Stimulated activated naive CD4-positive, alpha-beta T cell treated with Interleukin-2 at 50 U/mL for 16 hours (primary cell): ENCODE measurements at places on chromosomes 6 and 20.
A peak's percentile ranks its signal among the peaks of the same experiment; 100 is the strongest.

DNA sequence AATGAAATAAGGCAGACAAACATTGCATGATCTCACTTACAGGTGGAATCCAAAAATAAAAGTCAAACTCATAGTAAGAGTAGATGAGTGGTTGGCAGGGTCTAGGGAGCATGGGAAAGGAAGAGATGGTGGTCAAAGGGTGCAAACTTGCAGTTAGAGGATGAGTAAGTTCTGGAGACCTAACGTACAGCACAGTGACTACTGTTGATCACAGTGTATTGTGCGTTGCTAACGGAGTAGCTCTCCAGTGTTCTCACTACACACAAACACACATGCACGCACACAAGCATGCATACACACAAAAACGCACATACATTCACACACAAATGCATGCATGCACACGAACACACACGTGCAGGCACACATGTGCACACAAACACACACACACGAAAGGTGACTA, 54.9 kb downstream of the LY86 start:
- no peak for DNase-seq

DNA sequence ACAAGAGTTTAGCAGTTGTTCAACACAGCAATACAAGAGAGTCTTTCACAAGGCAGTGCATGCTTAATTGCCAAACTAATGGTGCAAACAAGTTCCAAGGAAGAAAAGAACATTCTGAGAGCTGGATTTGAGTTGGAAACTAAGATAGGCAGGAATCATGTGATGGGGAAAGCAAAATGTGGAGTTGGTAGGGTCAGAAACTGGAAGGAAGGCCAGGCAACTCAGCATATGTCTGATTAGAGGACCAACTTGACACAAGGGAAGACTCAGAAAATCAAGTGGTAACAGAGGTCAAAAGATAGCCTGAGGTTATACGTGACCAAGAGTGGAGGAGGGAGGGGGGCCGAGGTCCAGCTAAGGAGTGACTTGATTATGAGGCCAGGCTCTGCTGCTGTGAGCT, 117.3 kb downstream of the SMLR1 start:
- no peak for DNase-seq

- DNase-seq = no peak
Measured at GRCh38 chr6:10580570-10580969, 59.4 kb downstream of the GCNT2 start.

- DNase-seq = no peak
Measured at GRCh38 chr6:44062771-44063560, 64.3 kb downstream of the MRPL14 start.

DNA sequence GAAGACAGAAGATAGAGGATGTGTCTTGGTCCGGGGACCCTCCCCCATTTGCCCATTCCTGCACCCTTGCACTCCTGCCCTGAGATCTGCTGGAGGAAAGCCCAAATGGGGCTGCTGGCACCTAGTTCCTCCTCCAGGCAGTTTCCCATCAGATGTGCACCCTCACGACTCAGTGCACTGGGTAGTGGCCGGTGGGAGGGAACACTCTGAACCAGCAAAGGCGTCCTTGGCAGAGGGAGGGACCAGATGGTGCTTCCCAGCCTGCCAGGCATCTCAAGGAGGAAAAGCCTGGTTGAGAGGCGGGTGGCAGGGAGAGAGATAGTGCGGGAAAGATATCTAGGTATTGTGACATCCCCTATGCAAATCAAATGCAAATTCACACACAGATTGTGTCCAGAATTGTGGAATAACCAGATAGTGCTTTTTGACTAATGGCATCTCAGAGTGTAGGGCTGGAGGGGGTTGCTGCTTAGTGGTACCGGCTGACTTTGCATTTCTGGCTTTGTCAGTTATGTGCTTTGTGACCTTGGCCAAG, 19.5 kb downstream of the TMEM151B start:
- no peak for DNase-seq

DNA sequence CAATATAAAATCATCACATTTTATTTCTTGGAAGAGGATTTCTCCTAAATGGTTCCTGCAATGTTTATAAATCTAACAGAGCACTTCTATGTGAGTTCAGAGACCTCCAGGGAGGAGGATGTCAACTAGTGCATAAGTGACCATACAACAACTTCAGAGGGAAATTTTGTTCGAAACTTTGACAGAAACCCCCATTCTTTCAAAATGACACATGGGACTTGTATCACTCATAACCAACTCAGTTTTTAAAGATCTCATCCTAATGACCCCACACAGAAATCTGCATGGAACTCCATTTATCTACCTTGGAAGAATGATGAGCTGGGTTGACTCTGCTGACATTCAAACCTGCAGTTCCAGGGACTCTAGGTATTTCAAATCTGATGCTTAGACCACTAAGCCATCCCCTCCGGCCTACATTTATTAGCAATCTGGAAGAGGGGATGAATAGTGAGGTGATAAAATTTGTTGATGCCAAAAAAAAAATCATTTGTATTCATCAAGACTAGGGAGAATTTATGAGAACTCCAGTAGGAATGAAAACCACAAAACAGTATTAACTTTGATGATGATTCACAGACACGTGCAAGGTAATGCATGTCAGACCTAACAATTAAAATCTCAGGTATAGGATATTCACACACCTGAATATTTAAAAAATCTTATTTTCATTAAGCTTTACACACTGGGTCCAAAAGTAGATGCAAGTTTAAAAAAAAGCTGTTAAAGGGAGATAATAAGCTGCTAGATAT, 153.0 kb downstream of the REV3L start:
- DNase-seq = no peak

DNA sequence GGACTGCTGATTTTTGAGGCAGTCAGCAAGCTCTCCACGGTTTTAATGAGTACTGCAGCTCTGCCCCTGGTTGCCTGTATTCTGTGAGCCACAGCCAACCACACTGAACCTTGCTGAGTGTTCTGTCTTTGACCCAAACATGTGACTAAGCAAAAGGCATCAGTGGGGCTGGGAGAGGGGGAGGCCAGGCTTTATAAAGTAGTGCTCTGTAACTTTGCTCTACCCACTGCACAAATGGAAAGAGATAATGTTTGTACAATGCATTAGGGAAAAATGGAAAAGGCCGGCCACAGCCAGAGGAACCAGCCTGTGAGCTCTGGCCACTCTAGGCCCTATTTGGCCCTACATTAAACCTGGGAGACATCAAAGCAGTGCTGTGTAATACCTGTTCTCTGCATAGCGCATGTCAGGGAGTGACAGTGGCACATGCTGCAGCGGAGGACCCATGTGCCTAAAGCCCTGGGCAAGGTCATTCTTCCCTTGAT, 22.0 kb downstream of the KLHL31 start:
- no peak for DNase-seq

GRCh38 chr6:145279993-145280392, 455.3 kb downstream of the EPM2A start:
- no peak for DNase-seq

DNA sequence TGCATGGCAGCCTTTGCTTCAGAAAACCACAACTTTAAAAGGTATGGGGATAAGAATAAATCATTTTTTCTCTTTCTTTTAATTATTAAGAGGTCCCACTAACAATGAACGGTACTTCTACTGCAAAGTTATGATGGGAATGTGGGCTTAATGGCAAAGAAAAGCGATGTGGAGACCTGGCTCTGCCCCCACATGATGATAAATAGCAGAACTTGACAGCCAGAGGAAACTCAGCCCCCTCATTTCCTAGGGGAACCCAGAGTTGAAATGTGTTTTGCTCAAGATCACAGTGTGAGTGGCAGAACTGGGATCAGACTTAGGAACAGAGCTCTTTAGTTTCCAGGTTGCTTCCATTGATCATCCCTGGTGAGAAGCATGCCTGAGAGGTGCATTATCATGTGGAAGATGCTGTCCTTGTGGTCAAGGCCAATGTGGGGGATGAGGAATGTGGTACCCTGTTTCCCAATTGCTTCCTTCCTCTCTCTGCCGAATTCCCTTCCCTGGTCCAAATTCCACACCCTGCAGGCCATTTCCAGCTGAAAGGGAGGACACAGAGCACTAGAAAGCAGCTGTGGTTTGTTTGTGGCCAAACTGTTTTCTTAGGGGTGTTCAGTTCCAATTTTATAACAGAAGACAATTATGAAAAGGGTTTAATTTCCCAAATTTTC, 66.0 kb downstream of the BACH2 start:
- no peak for DNase-seq

DNA sequence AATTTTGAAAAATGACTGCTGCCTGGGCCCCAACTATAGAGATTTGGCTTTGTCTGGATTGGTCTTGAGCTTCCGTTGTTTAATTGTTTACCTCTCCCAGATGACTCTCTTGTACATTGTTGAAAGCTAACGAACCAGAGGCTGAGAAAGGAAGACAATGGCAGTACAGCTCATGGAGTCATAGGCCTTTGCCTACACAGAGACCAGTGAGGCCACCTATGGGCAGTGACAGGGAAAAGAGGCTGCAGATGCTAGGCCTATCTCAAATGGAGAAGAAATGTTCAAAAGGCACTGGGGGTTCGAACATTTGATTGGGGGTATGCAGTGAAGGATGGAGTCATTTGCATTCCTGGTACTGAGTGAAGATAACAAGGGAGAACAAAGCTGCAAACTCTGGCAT, 29.1 kb downstream of the OPN5 start:
- DNase-seq = no peak

DNA sequence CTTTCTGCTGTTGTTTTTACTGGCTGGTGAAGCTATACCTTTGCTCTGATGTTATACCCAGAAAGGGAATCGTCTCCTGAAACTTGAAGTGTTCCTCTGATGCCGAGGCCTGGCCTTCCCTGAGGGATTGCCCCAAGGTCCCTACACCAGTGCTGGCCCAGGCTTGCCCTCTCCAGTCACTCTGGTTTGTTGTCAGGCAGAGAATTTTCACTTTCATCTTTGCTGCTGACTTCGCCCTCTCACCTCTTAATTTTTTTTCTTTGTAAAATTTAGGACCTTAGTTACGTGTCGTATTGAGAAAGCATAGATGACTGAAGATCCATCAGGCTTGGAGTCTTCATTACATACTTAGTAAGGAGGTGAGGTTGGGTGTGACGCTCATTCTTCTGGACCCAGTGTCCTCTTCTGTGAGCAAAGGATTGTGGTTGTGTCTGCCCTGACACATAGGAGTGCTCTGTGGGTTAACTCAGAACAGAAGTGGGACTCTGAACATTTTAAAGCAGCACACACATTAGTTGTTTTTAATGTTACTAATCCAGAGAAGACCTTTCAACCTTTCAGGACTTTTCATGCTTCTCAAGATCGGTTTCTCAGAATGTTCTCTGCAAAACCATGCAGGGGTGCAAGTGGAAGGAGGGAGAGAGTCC, 45.4 kb downstream of the TULP4 start:
- peak; percentile 1 for DNase-seq

GRCh38 chr6:168468045-168468444, 27.1 kb downstream of the SMOC2 start:
- no peak for DNase-seq

DNA sequence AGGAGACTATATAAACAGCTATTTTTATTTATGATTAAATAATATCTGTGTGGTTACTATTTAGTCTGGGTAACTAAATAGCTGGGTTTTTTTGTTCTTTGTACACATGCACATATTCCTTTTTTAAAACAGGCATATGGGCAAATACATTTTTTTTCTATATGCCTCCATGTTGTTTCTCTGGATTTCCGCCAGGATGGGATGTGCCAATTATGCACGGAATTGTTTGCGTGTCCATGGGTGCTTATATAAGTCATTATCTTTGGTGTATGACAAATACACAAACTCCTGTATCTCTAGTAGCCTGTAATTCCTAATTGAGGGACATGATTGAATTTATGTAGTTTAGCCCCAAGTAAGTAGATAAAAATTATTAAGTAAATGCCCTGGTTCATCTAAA, 226.9 kb downstream of the BCKDHB start:
- DNase-seq = no peak

DNA sequence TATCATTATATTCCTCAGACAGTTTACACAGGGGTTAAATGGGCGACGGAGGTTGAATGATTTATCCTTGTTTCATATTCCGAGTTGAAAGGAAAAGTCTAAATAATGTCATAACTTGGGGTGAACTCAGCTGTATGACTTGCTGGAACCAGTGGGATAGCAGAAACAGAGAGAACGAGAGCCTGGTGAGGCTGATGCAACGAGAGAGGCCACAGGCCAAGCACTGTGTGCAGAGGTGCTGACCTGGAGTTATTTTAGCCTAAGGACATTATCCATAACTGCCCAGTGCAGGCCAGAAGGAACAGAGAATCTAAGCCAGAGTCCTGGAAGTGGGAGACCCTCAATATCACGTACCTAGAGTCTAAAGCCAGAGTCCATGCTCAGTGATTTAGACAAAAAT, 394.9 kb downstream of the MAFB start:
- no peak for DNase-seq

DNA sequence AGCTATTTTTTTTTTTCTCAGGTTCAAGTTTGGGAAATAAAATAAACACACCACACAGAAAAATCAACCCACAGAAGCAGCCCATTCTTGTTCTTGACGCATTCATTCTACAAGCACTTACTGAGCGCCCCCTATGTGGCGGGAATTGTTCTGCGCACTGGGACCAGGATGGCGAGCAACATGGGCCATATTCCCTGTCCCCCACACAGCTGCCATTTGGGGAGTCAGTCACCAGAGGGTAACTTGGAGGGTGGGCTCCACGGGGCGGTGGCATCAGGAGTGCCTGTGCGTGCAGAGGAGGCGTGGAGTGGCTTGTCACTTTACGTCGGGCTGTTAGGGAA, 185.0 kb upstream of the PDE10A start:
- DNase-seq = no peak

- DNase-seq = no peak
Measured at GRCh38 chr6:15389765-15390723, 144.2 kb downstream of the JARID2 start.
